Activated B cell treated with CpG ODN at 0.5 μM for 24 hours (primary cell): ENCODE measurements at places on chromosomes 2 and 18.
A peak's percentile ranks its signal among the peaks of the same experiment; 100 is the strongest.

DNA sequence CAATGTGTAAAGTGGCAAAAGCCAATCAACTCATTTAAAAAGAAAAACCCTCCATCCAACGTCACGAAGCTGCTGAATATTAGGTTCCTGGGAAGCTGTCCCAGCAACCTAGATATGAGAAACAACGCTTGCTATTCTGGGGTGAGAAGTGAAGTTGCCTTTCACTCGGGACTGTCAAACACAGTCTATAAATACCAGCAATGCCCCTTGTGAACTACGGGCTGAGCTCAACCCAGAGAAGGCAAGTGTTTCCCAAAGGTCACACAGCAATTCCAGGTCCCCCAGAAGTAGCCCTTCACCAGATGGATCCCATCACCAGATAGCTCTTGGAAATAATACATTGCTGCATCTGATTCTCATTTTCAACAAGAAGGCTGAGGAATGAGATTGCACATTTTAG lies 67.9 kb downstream of the BCL11A start:
- no peaks in the 10 kb centered on the region for H3K27me3 ChIP-seq
- H3K27ac ChIP-seq = peak overlapping the region; percentile 93
- peaks cover 96% of the 10 kb centered on the region for H3K4me1 ChIP-seq
- peak overlapping the region; percentile 12 for H3K4me3 ChIP-seq
- no peak for DNase-seq
- peaks cover 68% of the 10 kb centered on the region for H3K36me3 ChIP-seq

DNA sequence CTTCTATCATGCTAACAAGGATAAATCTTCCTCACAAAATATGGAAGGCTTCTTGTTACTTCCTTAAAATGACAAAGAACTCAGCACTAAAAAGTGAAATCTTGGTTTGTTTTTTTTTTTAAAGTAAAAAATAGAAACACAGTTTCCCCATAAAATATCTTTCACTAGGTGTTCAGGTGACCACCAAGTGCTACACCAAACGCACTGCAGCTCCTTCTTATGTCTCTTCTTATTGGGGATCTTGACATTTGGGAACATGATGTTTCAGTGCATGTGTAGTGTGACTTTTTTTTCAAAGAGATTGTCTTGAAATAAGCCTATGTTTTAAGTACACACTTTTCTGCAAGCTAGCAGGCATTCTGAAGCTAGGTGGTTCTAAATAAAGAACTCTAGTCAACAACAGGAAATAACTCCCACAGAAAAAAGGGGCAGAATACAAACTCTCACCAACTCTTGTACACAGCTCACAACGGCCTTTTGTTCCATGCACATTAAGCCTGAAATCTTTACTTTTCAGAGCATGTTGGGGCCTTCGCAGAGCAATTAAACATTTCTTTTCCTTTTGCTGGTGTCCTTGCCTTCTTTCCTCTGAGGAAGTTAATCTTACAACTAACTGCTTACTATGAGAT lies 13.2 kb upstream of the SERTAD2 start:
- H3K4me3 ChIP-seq = peak overlapping the region; percentile 3
- H3K4me1 ChIP-seq = peaks cover 26% of the 10 kb centered on the region
- H3K27ac ChIP-seq = peak overlapping the region; percentile 79
- no peaks in the 10 kb centered on the region for H3K27me3 ChIP-seq
- no peaks in the 10 kb centered on the region for H3K36me3 ChIP-seq

- H3K4me3 ChIP-seq = no peak overlapping the region
- DNase-seq = no peak
- no peaks in the 10 kb centered on the region for H3K4me1 ChIP-seq
- H3K36me3 ChIP-seq = no peaks in the 10 kb centered on the region
- H3K27ac ChIP-seq = no peak overlapping the region
Measured at GRCh38 chr2:216405588-216405987, 6.7 kb upstream of the SMARCAL1 start.

DNA sequence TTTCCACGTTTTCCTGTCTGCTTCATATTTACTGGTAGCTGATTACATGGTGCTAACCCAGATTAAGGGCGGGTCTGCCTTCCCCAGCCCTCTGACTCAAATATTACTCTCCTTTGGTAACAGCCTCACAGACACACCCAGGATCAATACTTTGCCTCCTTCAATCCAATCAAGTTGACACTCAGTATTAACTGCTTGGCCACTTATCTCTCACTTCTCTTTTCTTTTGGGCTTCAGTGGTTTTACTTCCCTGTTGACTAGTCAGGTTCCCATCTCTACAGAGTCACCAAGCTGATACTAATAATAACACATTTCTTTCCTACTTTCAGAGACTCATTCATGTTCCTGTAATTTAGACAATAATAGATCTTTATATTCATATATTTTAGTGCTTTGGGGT lies 302.2 kb upstream of the MAP2 start:
- H3K27me3 ChIP-seq = no peaks in the 10 kb centered on the region
- no peak overlapping the region for H3K27ac ChIP-seq
- H3K4me1 ChIP-seq = no peaks in the 10 kb centered on the region
- H3K4me3 ChIP-seq = no peak overlapping the region
- DNase-seq = no peak
- H3K36me3 ChIP-seq = no peaks in the 10 kb centered on the region

DNA sequence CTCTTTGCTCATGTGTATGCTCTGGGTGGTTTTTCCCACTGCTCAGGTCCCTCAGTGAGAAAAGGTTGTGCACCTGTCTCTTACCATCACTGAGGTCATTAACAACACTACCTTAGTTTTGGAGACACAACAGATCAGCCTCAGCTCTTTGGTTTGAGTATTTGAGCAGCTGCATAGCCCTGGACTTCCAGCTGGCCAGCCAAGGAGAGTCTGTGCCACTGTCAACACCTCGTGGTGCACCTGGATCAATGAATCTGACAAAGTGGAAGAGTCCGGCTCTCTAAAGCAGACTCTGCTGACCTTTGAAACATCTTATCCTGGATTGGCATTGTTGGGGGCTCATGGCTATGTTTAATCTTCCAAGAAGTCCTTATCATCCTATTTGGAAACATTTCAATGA lies 30.0 kb downstream of the SERPINB8 start:
- H3K4me1 ChIP-seq = no peaks in the 10 kb centered on the region
- peaks cover 1% of the 10 kb centered on the region for H3K27me3 ChIP-seq
- no peak for DNase-seq
- no peak overlapping the region for H3K27ac ChIP-seq

DNA sequence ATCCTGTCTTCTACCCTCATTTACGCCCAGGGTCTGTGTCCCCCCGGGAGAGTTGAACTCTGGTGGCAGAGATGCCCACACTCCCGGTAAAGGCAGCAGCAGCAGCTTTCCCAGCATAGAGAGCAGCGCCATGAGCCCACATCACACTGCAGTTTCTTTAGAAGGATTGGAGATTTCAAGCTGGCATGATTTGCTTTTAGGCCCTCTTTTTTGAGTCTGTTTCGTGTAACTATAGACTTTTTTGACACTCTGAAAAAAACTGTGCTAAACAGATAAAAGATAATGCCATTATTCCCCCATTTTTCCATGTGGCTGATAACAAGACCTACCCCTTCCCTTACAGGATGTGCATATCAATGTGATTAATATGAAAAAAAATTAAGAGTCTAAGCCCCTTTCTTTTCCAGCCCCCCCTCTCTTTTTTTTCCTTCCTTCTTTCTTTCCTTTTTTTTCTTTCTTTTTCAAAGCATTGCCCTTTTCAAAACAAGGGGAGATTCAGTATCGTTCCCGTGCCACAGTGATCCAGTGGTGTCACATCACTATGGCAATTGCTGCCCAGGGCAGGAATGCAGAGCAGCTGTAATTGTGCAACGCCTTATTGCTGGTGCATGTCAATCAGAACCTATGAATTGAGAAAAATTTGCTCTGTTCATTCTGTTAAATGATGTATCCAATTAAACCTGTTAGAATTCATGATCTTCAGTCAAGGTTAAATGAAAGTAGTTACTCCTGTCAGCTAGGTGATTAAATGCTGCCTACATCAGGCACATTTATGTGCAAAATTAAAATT lies 104.5 kb downstream of the CDCA7 start:
- H3K27ac ChIP-seq = no peak overlapping the region
- DNase-seq = no peak
- peaks cover 28% of the 10 kb centered on the region for H3K27me3 ChIP-seq
- no peaks in the 10 kb centered on the region for H3K36me3 ChIP-seq
- H3K4me1 ChIP-seq = no peaks in the 10 kb centered on the region
- no peak overlapping the region for H3K4me3 ChIP-seq

- no peak overlapping the region for H3K27ac ChIP-seq
- DNase-seq = no peak
- no peaks in the 10 kb centered on the region for H3K4me1 ChIP-seq
- no peak overlapping the region for H3K4me3 ChIP-seq
Measured at GRCh38 chr2:166297951-166298350, 77.8 kb downstream of the SCN9A start.

GRCh38 chr2:8508766-8509165 lies 173.1 kb upstream of the ID2 start:
- no peak for DNase-seq
- H3K36me3 ChIP-seq = no peaks in the 10 kb centered on the region
- no peak overlapping the region for H3K4me3 ChIP-seq
- H3K27me3 ChIP-seq = peaks cover 37% of the 10 kb centered on the region
- H3K27ac ChIP-seq = no peak overlapping the region

- no peak overlapping the region for H3K4me3 ChIP-seq
- H3K27me3 ChIP-seq = no peaks in the 10 kb centered on the region
- no peaks in the 10 kb centered on the region for H3K36me3 ChIP-seq
- H3K4me1 ChIP-seq = no peaks in the 10 kb centered on the region
Measured at GRCh38 chr2:128401680-128402079, 83.0 kb upstream of the HS6ST1 start.

GRCh38 chr18:34993289-34993688 lies 47.9 kb upstream of the MAPRE2 start:
- H3K4me3 ChIP-seq = no peak overlapping the region
- H3K4me1 ChIP-seq = peaks cover 2% of the 10 kb centered on the region
- no peaks in the 10 kb centered on the region for H3K36me3 ChIP-seq
- peaks cover 10% of the 10 kb centered on the region for H3K27me3 ChIP-seq
- no peak for DNase-seq
- H3K27ac ChIP-seq = no peak overlapping the region

GRCh38 chr2:195648787-195649186 lies 8.2 kb upstream of the SLC39A10 start:
- DNase-seq = no peak
- H3K4me3 ChIP-seq = peak overlapping the region; percentile 52
- H3K27ac ChIP-seq = peak overlapping the region; percentile 99
- H3K27me3 ChIP-seq = no peaks in the 10 kb centered on the region
- no peaks in the 10 kb centered on the region for H3K36me3 ChIP-seq
- peaks cover 69% of the 10 kb centered on the region for H3K4me1 ChIP-seq

GRCh38 chr2:58047961-58048360 lies 1.4 kb downstream of the VRK2 start:
- H3K27ac ChIP-seq = peak overlapping the region; percentile 95
- H3K4me3 ChIP-seq = peak overlapping the region; percentile 78
- H3K4me1 ChIP-seq = peaks cover 49% of the 10 kb centered on the region
- no peaks in the 10 kb centered on the region for H3K27me3 ChIP-seq
- no peak for DNase-seq

DNA sequence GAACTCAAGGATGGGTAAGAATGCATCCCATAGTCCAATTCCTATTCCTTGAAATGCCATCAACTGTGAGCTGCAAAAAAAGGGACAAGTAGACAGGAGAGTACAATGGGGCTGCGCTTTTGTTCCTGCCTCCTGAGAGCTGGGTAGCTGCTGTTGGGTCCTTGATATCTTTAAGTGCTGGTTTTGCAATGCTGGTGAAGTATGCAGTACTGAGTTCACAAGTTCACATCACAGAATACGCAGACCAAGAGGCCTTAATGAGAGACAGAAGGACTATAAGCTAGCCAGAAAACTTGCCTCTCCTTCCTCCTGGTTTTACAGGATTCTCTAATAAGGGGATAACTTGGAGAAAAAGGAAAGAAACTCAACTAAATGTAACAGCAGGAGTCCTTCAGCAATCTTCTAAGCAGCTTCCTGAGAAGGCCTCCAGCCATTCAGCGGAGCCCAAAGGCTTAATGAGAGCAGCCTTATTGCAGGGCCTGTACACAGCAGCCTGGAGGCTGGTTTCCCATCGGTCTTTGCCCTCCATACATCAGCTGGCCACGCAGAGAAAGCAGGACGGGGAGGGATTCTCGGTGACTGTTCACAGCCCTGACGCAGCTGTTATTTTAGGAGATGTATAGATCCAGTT lies 293.1 kb downstream of the CDCA7 start:
- no peaks in the 10 kb centered on the region for H3K36me3 ChIP-seq
- peaks cover 1% of the 10 kb centered on the region for H3K27me3 ChIP-seq
- no peak for DNase-seq
- H3K4me3 ChIP-seq = no peak overlapping the region

DNA sequence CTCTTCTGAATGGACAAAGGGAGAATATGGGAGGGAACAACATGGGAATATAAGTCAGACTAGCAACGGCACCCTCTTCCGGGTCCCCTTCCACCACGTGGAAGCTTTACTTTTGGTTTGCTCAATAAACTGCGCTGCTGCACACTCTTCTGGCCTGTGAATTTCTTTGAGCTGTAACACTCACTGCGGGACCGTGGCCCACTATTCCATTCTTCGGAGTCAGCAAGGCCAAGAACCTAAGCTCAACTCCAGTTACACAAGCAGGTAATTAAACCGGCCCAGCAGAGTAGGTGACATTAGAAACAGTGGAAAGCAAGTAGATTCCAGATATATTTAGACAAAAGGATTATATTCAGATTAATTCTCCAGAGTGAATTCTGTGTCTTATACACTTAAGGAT lies 697.4 kb upstream of the NXPH2 start:
- no peak overlapping the region for H3K27ac ChIP-seq
- no peak for DNase-seq
- no peaks in the 10 kb centered on the region for H3K36me3 ChIP-seq
- no peaks in the 10 kb centered on the region for H3K4me1 ChIP-seq
- no peak overlapping the region for H3K4me3 ChIP-seq

GRCh38 chr2:238244151-238244550 lies 4.3 kb upstream of the HES6 start:
- H3K36me3 ChIP-seq = peaks cover 33% of the 10 kb centered on the region
- no peaks in the 10 kb centered on the region for H3K27me3 ChIP-seq
- no peak overlapping the region for H3K4me3 ChIP-seq
- DNase-seq = no peak

DNA sequence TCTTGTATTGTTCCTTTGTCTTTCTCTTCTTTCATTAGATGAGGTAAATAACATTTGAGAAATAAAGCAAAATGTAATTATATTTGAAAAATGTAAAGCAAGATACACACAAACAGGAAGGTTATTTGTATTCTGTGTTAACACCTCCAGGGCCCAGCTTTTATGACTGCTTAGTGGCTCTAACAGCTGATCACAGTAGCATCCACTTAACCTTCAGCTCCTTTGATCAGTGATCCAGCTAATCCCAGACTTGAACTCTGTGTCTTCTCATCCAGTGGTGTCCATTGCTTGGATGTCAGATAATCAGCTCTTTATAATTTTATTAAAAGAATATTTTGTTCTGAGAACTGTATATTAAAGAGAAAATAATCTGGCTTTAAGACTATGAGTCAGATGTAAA lies 44.5 kb downstream of the PSMD14 start:
- no peak for DNase-seq
- H3K4me1 ChIP-seq = peaks cover 34% of the 10 kb centered on the region
- H3K27me3 ChIP-seq = no peaks in the 10 kb centered on the region

DNA sequence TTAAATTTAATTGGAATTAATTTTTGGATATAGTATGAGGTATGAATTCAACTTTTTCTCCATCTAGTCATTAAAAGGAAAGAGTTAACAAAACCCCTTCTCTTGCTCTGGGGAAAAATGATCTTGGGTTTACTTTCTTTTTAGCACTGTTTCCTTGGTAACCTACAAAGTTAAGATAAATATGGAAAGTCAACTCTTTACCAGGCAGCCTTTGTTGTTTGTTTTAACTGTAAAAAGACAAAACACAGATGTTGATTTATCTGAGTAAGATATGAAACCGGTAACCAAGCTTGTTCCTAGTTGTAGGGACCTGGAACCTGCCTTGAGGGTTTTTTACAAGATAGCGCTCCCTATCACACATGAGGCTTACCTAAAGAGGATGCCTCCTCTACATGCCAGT lies 10.1 kb upstream of the SANBR start:
- peaks cover 26% of the 10 kb centered on the region for H3K36me3 ChIP-seq
- no peaks in the 10 kb centered on the region for H3K4me1 ChIP-seq
- H3K27me3 ChIP-seq = no peaks in the 10 kb centered on the region
- H3K4me3 ChIP-seq = no peak overlapping the region
